CD4-positive, alpha-beta T cell treated with Interleukin-2 at 100 ng/mL for 4 hours (primary cell): ENCODE measurements at places on chromosomes 1 and 21.

DNA sequence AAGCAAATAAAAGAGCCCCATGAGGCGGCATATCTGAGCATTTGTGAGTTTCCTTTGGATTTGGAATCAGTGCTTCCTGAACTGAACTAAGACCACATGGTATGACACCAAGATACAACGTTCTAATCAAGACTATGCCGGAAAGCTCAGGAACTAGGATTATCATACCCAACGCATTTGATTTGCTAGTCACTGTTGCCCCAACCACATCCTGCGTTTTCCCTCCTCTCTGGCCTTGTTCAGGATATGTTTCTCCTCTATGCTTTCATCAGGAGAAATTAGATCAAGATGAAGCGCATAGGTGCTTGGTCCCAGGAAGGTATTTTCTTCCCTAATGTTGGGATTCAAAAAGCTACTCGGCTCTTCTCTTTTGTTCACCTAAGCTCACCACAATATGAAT lies 79.3 kb downstream of the SLC35F3 start:
- DNase-seq = no peak

DNA sequence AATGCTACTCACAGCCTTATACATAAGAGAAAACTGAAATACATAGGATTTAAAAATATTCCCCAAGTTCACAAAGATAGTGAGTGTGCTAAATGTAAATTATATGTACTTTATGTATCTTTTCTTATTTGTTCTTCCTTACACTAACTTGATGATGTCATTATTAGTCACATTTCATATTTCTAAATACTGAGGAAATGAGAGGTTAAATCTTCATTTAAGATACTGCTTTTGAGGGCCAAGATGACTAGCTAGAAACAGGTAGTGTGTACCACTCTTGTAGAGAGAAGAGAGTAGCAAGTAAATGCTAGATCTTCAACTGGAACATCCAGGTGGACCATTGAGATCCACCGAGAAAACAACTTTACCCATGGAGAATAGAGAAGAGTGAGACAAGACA lies 29.8 kb downstream of the PYHIN1 start:
- DNase-seq = no peak

GRCh38 chr1:203517426-203518110 lies 23.6 kb downstream of the OPTC start:
- no peak for DNase-seq

- DNase-seq = no peak
Observed at GRCh38 chr1:68321084-68321685, 88.9 kb upstream of the WLS start.

DNA sequence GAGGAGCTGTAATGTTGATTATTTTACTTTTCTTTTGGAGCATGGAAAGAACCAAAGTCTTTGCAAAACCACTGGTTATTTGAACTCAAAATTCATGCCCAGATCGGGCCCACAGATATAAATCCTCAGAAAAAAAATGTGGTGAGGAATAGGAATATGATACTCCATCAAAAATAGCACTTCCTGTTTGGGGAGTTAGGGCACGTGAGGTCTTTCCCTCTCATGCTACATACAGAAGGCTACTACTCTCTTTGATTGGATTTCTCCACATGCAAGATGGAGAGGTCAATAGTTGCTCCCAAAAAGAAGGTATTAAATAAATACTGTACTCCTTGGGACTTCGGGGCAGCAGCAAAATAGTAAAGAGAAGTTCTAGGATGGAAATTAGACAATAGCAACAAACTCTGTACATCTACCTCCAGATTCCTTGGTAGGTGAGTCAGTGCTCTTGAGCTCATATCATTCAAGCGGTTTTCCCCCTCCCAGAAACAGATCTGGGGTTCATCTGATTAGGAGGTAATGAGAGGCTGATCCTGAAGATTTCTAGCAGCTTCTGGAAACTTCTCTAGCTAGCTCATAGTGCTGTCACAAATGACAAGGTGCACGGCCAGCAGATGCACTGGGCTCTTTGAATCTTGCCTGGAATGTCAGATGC lies 47.1 kb downstream of the SLC9C2 start:
- no peak for DNase-seq

DNA sequence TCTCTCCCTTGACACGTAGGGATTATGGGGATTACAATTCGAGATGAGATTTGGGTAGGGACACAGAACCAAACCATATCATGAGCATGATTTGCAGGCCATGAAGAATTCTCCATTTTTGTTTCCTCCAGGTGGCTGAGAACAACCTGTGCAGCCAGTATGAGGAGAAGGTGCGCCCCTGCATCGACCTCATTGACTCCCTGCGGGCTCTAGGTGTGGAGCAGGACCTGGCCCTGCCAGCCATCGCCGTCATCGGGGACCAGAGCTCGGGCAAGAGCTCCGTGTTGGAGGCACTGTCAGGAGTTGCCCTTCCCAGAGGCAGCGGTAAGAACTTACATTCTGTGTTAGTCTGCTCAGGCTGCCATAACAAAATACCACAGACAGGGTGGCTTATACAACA lies 9.7 kb downstream of the MX1 start:
- DNase-seq = no peak

DNA sequence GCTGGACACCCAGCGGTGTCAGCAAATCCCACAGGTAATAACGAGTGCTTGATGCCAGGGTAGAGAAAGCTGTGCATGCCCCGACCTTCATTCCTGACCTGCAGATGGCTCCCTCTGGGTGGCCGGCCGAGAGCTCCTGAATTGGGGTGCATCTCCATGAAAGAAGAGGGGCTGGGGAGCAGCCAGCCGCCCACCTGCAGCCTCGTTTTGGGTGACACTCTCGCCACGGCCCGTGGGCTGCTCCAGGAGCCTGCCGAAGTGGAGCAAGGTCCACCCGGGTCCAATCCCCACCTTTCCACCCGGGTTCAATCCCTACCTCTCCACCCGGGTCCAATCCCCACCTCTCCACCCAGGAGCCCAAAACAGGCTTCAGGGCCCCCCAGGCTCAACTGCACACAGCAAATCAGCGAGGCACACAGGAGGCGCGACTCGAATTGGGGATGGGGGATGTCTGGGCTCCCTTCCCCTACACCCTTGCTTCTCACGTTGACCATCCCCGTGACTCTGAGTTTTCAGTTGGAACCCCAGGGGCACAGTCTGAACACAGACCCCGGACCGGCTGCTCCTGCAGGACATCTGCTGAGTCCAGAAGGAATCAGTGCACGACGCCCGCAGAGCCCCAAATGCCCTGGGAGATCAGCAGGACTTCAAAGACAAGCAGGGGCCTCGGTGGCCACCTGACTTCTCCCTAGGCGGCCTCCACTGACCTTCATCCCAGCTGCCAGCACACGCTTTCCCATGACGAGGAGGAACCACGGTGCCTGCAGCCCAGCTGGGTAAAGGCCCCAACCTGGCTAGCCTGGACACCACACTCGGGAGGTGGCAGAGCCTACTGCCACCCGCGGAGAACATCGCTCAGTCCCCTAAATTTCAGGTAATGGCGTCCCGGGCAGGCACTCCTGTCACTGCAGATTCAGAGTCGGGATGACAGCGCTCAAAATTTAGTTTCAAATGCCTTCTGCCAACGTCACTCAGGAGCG lies 159.0 kb downstream of the NPHP4 start:
- DNase-seq = no peak
